ENCODE measurements at places on chromosomes 3 and 15.

DNA sequence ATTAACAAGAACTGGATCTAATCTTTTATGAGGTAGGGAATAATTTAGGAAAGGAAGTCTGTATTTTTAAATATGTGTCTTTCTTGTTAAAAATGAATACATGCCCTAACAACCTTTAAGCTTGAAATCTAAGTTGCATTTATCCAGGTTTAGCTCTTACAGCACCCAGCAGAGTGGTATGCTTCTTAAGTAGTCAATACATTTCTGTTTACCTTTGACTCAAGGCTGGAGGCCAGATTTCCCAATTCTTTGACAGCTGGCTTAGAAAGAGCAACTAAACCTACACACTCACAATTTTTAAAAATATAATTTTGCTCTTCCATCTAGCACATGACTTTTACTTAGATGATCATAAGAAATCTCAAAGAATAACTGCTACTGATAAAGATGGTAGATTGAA lies 148.9 kb downstream of the DPH6 start:
- no peak for DNase-seq

- DNase-seq = no peak
Observed at GRCh38 chr15:34214135-34214534, 4.2 kb upstream of the KATNBL1 start.

DNA sequence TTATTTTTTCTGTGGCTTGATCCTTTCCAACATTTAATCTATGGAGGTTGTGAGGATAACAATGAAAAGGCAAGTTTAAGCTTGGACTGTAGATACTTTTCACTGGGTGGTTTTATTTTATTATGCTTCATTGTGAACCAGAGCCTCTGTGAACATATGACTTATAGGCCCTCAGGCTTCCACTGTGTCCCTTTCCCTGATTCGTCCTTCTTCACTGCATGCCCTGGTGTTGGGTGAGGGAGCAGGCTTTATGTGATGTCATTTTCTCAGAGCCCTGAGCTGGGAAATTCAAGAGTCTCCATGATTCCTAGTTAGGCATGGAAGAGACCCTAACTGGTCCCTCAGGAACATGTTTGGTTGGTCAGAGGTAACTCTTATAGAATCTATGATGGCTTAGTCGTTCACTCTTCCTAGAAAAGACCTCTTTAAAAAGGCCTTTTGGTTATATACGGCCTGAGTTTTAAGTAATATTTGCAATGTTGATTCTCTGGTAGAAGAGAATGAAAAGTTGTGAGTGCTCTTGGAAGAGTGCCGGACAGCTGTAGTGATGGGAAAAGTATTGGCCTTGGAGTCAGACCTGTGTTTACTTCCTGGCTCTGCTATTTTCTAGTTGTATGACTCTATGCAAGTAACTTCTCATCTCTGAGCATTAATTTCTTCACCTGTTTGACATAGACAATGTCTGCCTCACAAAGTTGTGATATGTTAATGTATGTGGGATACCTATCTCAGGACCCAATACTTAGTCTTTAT lies 168.4 kb downstream of the LPP start:
- no peak for DNase-seq

GRCh38 chr3:156725682-156726081 lies 51.3 kb downstream of the TIPARP start:
- no peak for DNase-seq

DNA sequence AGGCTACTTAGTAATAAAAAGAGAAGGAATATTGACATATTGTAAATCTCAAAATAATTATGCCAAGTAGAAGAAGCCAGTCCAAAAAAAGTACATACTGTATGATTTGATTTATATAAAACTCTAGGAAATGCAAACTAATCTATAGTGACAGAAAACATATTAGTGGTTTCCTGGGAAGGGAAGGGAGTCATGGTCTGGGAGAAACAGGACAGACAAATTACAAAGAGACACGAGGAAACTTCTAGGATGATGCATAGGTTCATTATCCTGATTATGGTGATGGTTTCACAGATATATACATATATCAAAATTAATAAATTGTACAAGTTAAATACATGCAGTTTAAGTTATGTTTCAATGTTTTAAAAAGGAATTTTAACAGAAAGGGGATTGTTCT lies 81.0 kb upstream of the GOLGA8B start:
- no peak for DNase-seq

DNA sequence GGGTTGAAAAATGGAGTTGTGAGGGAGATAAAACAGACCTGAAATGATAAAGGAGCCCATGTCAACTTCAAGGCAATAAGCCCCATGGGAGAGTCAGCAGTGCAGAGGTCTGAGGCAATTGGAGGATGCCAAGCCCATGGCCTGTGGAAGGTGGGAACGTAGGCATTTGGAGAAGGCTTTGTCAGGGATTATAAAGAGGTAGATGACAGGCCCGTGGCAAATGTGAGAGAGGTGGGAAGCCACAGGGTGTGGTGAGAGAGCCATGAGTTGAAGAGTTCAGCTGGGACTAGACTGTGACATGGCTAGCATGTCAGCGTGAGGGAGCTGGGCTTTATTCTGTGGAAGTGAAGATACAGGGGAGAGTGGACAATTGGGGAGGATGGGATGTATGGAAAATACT lies 35.4 kb downstream of the MFSD1 start:
- no peak for DNase-seq

GRCh38 chr15:68782589-68783161 lies 38.0 kb downstream of the ANP32A start:
- DNase-seq = no peak

DNA sequence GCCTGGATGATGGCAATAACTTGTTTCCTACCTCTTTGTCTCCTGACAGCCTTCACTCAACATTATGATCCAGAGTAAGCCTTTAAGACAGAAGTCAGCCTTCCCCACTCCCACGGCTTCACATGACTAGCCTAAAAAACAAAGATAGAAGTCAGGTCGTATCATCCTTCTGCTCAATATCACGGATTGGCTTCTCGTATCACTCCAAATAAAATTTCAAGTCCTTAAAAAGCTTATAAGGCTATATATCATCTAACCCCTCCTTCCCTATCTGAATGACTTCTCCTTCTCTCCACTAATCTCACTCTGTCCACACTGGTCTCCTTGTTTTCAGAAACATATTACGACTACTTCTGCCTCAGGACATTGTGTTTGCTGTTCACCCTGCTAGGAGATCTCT lies 47.7 kb upstream of the AP4E1 start:
- DNase-seq = no peak

- DNase-seq = no peak
Observed at GRCh38 chr3:138461896-138462295, 27.5 kb downstream of the ESYT3 start.

DNA sequence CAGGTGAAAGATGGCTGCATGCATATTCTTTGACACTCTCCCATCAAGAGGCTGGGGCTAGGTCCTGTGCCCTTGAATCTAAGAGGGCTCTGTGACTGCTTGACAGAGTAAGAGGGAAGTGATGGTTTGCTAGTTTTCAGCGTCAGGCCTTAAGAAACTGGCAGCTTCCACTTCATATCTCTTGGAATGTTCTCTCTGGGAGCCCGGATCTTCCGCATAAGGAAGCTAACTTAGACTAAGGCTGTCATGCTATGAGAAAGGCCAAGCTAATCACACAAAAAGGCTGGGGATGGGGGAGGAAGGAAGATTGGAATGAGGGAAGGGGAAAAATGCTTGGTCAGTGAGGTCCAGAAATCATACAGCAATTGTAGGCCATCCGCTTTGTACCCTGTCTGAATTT lies 50.0 kb downstream of the MB21D2 start:
- no peak for DNase-seq

DNA sequence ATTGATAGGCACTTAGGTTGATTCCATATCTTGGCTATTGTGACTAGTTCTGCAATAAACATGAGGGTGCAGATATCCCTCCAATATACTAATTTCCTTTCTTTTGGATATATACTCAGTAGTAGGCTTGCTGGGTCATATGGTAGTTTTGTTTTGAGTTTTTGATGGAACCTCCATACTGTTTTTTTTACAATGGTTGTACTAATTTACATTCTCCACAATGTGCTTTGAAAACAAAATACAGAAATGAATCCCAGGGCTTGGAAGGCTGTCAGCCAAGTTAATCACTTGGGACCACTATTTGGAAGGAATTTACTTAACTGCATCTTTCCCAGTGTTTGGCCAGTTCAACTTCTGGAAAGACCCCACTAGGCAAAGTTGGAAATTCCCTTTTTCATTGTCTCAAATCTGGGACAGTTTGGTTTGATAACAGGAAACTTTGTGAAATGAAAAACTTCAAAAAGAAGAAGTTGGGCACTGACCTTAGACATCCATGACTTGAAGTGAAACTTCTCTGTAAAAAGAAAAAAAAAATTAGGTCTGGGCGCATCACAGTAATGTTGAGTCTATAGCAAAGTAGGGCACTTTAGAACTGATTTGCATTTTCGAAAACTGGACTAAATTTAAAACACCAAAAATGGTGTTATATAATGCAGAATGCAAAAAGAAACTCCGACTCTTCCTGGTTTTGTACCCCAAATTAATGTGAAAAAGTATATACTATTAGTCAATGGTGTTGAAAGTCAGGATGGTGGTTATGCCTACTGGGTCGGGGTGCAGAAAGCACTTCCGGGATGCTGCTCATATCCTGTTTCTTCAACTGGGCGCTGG lies 6.0 kb downstream of the CTSH start:
- no peak for DNase-seq

DNA sequence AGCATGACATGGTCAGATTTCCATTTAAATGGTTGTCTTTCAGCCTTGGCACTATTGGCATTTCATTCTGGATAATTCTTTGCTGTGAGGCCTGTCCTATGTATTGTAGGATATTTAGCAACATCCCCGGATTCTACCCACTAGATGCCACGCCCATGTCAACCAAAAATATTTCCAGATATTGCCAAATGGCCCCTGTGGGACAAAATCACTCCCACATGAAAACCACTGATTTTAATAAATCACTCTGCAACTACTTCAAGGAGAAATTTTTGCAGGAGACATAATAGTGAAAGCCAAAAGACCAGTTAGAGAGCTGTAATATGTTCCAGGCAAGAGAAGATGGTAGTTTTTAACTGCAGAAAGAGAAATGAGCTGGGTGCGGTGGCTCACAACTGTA lies 55.9 kb upstream of the RARB start:
- DNase-seq = no peak

- peak; percentile 69 for DNase-seq
Observed at GRCh38 chr15:39786447-39787056, 3.9 kb upstream of the FSIP1 start.

- DNase-seq = no peak
Observed at GRCh38 chr3:118406562-118406961, 628.1 kb downstream of the IGSF11 start.

GRCh38 chr3:134651347-134652041 lies 672 bp upstream of the KY start:
- peak; percentile 11 for DNase-seq

GRCh38 chr15:89575146-89575655 lies at the start of gene TICRR:
TICRR (plus strand) TSS chr15:89575469; CDS start chr15:89575587, 118 bp downstream.
- peak; percentile 98 for DNase-seq

DNA sequence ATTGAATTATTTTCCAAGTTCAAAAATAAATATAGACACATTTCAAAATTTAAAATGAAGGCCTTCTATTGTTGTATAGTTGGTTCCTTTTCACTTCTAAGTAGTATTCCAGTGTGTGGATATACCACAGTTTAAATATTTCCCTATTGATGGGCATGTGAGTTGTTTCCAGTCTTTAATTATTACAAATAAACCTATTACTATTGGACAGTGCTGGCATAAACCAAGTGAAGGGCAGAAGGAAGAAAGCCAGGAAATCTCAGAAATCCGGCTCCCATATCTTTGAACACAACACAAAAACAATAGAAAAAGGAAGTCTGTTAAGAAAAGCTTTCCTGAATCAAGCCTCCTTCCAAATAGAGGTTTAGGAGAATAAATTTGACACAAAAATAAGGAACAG lies 26.1 kb downstream of the GOLGB1 start:
- DNase-seq = no peak

- no peak for DNase-seq
Observed at GRCh38 chr3:106421426-106421825, 552.6 kb upstream of the CBLB start.

DNA sequence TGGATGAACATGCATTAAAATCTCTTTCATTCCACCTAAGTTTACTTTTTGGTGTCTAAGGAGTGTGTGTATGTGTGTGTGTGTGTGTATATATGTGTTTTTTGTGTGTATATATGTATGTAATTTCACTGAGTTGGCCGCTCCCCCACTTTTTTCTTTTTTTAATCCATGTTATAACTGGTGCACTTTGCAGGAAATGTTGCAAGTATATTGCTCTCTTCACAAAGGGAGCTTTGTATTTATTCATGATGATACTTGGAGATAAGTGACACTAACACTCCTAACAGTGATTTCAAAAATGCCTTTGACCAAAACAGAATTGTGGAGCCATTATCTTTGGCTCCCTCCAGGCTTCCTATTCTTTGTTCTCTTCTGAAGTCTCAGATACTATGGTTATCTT lies 95.8 kb downstream of the FNDC3B start:
- DNase-seq = no peak

GRCh38 chr3:105572501-105572900 lies 205.8 kb downstream of the ALCAM start:
- no peak for DNase-seq

GRCh38 chr15:56667517-56667916 lies 65.8 kb downstream of the ZNF280D start:
- peak; percentile 30 for DNase-seq

GRCh38 chr3:170423001-170423615 lies 4.4 kb downstream of the CLDN11 start:
- DNase-seq = no peak

DNA sequence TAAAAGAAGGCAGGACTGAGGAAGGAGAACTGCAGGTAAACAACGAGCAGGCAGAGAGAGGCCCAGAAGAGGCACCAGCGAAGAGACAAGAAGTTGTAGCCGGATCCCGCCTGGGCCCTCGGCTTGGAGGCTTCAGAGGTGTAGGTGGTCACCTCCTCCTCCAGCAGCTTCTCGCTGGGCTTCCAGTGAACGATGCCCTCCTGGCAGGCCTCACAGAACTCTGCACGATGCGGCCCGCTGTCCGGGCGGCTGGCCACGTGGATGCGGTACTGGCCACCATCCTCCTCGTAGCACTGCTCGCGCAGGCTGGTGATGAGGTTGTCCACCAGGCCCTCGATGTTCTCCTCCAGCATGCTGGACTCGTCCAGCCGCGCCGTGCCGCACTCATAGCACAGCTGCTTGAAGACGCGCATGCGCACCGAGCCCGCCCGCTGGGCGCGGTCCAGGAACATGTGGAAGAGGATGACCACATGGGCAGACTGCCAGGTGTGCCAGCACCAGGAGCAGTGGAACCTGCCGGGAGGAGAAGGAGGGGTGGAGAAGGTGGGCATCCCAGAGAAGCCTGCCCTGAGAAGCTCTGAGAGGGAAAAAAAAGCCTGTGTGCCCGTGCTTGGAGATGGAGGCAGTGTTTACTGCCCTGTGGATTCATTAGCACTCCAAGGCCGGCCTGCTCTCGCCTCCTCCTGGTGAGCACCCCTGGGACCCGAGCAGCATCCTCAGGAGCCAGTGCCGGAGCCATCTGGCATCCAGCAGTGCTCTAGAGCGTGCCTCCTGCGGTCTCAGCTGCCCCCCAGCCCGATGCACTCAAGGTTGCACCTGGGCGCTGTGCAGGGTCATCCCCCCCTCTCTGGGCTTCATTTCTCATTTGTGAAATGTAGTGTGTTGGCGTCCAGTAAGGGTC lies 3.6 kb downstream of the RTP2 start:
- DNase-seq = peak; percentile 65

- DNase-seq = no peak
Observed at GRCh38 chr3:14525685-14526631, 14.2 kb downstream of the GRIP2 start.

All from DMS53 (cell line).